ENCODE measurements at places on chromosomes 3 and 15. TPM values are rescaled to one million over a fixed set of nuclear protein-coding genes. Genes with fewer than 3 reads are reported as not detected.

- no peak for DNase-seq
Observed at GRCh38 chr15:96180087-96180748, 150.3 kb upstream of the NR2F2 start.

DNA sequence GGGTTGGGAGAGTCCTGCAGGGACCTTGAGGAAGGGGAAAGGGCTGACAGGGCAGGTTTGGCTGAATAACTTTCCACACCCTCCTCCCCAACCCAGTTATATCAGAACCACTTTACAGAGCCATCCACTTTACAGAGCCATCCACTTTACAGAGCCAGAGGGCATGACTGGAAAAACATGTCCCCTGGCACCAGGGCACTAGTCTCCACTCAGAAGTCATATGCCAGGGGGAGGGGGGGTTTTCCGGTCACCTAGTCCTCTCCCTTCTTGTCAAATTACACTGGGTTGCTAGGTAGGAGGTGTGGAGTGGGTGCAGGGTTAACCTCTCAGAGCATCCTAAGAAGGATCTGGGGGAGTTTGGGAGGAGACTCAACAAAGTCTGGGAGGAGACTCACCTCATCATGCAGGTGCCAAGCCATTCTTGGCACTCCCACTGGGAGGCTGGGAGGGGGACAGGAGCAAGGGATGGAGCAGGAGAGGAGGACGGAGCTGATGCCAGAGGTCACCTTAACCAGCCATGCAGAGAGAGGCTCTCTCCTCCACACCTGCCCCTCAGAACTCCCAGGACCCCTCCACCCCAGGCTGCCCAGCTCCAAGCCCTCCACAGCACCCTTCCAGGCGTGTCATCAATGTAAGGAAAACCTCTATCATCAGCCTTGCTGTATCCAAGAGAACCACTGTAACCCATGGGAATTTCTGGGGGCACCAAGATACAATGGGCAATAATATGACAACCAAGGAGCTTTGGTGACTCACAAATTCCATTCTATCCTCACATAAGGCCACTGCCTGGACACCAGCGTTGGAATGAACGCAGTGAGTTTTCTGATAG, 1.7 kb downstream of the LRRC2 start:
- peak; percentile 81 for DNase-seq

- no peak for DNase-seq
Observed at GRCh38 chr15:78392430-78392829, 45.6 kb upstream of the IREB2 start.

Gene TMCC1
- 27.5 TPM for total RNA-seq

GRCh38 chr15:85379403-85380131, 836 bp upstream of the AKAP13 start:
- no peak for DNase-seq

- peak; percentile 67 for DNase-seq
Observed at GRCh38 chr3:161104561-161105551, at the start of gene B3GALNT1. B3GALNT1 (minus strand) TSS chr3:161105349; CDS start chr3:161086754, 18,595 bp downstream.

DNA sequence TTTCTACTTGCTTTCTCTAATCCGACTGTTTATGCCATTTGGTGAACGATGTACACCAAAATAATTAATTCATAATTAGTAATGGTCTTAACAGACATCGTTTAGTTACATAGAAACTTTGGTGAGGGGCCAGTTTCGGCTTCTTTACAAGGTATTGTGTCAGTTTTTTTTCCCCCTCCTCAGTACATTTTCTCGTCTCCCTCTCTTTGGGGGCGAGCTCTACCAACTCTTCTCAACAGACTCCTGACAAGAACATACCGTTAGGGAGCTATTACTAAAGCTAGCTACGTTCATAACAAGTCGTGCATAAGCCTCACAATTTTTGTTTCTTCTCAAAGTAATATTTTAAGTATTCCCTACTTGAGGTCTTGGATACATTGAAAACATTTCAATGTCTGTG, 1.4 kb downstream of the U2SURP start:
- no peak for DNase-seq

GRCh38 chr3:23302271-23302670, 99.1 kb downstream of the UBE2E2 start:
- DNase-seq: no peak

DNA sequence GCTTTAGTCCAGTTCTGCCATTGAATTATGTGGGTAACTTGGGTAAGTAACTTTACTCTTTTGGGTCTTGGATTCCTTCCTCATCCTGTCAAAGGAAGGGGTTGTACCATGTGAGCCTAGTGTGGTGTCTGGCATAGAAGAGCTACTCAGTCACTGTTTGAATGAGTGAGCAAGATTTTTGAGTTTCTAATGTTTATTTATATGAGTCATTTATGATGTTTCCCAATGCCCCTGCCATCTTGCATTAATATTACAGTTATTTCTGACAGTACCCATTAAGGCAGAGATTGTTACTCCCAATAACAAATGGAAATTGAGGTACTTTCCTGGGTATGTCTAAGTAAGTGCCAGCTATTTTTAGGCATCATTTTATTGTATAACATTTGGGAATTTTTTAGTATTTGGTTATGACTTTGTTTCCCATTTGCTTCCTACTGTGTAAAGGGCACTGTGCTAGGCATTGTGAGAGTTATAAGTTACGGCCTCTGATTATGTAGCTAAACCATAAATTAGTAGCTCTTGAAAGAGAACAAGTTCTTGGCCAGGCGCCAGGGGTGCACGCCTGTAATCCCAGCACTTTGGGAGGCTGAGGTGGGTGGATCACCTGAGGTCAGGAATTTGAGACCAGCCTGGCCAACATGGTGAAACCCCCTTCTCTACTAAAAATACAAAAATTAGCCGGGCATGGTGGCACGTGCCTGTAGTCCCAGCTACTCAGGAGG, 23.5 kb downstream of the NR1D2 start:
- DNase-seq: no peak

DNA sequence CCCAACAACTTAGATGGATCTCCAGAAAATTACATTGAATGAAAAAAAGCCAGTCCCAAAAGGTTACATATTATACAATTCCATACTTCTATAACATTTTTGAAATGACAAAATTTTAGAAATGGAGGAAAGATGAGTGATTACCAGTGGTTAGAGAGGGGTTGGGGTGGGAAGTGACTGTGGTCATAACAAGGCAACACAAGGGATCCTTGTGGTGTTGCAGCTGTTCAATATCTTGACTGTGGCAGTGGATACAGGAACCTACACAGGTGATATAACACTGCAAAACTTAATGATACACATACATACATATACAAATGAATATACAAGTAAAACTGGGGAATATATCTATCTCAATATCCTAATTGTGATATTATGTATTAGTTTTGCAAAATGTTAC, 9.6 kb downstream of the GOLGB1 start:
- DNase-seq: no peak

DNA sequence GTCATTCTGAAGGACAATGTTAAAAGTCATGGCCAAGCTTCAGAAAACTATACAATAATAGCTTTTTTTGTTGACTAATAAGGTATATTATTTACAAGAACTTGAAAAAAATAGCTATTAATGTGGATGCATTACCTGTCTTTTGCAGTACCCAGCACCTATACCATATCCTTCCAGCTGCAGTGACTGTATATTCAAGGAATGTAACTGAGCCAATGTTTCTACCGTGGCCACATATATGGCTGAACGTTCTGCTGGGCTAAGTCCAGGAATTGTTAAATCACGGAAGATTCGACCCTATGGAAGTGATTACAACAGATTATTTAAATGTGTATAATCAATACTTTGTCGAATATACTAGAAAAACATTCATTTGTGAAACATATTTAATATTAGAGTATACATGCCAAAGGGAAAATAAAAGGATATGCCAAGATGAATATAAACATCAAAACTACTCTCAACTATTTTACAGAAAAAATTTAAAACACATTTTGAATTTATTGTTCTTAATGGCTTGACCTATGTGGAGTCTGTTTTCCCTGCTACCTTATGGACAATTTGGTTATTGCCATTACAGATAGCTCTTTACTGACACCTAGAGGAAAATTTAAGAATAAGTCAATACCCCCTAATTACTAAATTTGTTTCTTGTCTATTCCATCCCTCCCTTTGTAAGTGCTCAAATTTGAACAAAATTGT, 17.6 kb downstream of the ACAD11 start:
- no peak for DNase-seq

- no peak for DNase-seq
Observed at GRCh38 chr3:128577711-128578110, 72.9 kb downstream of the RPN1 start.

- DNase-seq: no peak
Observed at GRCh38 chr3:16884748-16885592, at the start of gene PLCL2. PLCL2 (plus strand) TSS chr3:16884955; CDS start chr3:16885040, 85 bp downstream.

Gene RGMA
- total RNA-seq: 9.4 TPM

GRCh38 chr3:52277972-52278509, 408 bp downstream of the WDR82 start:
- no peak for DNase-seq

Gene PP2D1
- not detected for total RNA-seq

Gene CA12
- total RNA-seq: 0.11 TPM

Gene TRPM7
- total RNA-seq: 28.0 TPM

DNA sequence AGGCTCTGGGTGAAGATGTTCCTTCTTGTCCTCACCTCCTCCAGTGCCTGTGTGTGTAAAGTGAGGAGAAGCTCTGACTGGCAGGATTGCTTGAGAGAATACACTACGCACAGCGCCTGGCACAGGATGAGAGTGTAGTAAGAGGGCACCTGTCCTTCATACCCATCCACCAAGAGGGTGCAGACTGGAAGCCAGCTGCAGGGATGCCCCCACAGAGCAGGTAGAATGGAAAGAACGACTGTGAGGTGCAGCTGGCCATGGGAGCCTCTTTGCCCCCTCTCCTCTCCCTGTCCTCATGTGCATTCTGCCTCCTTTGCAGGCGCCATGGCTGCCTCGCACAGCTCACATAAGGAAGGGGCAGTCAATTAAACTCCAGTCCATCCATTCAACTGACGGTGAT, 12.3 kb downstream of the FBXL22 start:
- no peak for DNase-seq

DNA sequence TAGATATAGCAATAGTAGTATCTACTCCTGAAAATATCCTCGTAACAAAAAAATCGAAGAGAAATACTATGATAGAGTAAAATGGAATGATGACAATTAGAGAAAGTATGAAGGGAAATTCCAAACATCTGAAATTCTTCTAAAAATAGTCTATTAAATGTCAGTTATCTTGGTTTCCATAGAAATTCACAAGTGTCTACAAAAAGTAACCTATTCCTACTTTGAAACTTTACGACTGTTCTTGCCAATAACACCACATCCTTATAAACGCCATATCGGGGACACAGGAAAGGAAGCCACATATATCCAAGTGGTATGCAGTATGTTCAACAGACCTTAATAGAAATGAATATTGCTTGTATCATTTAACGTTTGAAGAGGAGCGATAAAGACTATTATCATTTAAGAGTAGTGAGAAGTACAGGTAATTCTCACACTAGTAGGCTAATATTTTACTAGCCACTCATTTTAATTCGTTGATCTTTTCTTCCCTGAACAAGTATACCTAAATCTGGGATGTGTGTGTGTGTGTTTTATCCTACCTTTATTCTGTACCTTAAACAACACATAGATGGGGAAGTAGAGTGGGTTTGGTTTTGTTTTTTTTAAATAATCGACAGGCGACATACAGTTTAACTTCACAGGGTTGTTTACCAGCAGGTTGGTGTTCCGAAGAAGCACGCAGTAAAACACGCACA, 1.2 kb downstream of the GPR176 start:
- DNase-seq: no peak

GRCh38 chr3:188021041-188021440, 132.9 kb upstream of the LPP start:
- DNase-seq: no peak

Gene LIPC
- total RNA-seq: 0.42 TPM

GRCh38 chr3:40851836-40852235, 327.1 kb downstream of the ZNF621 start:
- no peak for DNase-seq

DNA sequence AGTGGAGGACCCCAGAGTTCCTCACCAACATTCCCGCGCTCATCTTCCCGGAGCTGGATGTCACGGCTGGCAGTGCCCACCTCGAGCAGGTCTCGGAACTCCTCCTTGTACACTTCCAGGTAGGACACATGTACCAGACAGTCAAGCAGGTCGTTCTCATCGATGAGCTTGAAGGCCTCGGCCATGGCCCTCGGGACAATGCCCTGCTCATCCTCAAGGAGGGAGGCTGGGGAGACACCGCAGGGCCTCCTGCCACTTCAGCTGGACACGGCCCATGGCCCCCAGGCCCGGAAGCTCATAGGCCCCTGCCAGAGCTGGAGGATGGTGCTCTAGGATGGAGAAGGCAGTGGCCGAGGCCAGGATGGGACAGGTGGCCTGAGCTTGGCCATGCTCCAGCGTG, 5.6 kb downstream of the KIF7 start:
- no peak for DNase-seq

DNA sequence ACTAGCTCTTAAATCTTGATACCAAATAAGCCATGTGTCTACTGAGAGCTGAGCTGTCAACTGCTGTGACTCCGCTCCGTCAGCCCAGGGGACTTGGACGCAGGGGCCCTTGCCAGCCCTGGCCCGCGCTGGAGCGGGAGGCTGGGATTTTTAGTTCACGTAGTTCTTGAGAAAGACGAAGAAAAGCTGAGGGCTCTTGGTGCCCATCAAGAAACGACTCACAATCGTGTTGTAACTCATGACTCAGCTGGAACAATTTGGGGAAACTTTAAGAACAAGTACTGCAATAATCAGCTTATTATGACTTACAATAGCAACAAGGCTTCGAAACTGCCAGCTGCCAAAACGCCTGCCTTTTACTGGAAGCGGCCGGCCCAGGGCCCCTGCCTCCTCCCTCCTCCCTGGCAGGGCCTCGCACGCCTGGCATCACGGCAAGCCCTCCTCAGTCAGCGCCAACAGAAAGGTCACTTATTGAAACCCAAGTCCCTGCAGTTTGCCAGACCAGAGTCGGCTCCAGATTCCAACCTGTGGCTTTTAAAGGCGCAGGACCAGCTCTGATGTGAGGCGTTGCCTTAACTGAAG, 60.3 kb downstream of the RGMA start:
- peak; percentile 77 for DNase-seq

DNA sequence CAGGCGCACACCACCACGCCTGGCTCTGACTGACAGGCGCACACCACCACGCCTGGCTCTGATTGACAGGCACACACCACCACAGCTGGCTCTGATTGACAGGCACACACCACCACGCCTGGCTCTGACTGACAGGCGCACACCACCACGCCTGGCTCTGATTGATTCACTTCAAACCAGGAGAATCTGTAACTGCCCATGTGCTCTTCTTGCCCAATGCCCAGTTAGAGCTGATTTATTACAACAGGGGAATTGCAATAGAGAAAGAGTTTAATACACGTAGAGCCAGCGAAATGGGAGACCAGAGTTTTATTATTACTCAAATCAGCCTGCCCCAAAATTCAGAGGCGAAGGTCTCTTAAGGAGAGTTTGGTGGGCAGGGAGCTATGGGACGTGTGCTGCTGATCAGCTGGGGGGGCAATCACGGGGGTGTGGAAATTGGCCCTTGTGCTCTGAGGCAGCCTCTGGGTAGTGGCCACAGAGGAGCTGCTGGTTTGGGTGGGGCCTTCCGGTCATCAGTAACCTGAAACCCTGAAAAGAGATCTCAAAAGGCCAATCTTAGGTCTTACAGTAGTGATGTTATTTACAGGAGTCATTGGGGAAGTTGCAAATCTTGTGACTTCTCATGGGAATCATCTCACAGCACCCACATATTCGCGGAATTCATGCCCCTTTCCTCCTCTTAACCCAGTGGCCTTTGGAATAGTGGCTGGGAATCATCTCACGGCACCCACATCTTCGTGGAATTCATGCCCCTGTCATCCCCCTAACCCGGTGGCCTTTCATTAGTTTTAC, 63.8 kb upstream of the TFRC start:
- DNase-seq: no peak

GRCh38 chr15:67406257-67406861, 114.6 kb upstream of the C15orf61 start:
- DNase-seq: no peak

GRCh38 chr15:50137330-50137761, 18.3 kb upstream of the ATP8B4 start:
- DNase-seq: no peak

Measured in heart right ventricle (tissue), 16 donors.